NCI-H446 treated with DMSO at 0.1 percent for 48 hours (cell line): ENCODE measurements at places on chromosomes 7 and 10.

DNA sequence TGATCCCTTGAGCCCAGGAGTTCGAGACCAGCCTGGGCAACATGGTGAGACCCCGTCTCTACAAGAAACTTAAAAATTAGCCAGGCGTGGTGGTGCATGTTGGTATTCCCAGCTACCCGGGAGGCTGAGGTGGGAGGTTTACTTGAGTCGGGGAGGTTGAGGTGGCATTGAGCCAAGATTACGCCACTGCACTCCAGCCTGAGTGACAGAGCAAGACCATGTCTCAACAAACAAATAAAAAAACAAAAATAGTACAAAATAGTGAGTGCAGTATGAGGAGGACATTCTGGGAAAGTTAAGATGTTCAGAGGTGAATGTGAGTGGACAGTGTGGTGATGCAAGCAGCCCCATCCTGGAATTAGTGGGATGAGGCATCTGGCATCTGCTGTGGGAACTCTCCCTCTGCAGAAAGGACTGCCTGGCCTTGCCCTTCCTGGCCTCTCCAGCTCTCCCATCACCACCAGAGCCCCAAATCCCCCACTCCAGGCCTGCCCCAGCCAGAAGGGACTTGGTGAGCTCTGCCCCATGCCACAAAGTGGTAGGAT lies 96.6 kb upstream of the PARD3 start:
- no peak for DNase-seq

- DNase-seq = no peak
Measured at GRCh38 chr7:117064688-117065087, 111.4 kb downstream of the ST7 start.

DNA sequence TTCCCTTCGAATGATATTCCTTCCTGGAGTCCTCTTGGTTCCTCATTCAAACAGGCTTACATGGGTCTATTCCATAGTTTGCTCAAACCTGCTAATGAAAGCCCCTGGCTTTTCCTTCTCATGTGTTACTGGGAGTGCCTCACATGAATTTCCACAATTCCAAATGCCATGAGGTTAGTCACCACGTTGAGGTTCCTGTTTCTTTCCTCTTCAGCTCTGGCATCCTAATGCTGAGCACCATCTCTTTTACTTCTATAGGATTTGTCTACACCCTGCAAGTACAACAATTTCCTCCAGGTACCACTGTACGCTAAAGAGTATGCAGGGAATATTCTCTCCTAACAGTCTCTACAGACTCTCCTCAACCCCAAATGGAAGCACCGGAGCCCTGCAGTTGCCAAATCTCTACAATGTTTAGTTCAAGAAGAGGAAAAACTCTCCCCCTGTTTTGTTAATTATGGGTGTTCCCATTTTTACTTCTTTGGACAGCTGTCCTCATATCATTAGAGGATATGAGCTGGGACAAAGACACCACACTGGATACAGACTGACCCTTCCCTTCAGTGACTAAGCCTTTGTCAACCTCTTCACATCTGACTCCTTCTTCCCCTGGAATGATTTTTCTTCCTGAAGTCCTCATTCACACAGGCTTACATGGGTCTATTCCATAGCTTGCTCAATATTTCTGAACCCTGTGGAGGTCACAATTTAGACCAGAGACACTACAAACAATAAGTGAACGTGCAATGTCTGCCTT lies 145.8 kb upstream of the BET1 start:
- no peak for DNase-seq

- DNase-seq = no peak
Measured at GRCh38 chr10:24136070-24136469, 72.9 kb upstream of the KIAA1217 start.

DNA sequence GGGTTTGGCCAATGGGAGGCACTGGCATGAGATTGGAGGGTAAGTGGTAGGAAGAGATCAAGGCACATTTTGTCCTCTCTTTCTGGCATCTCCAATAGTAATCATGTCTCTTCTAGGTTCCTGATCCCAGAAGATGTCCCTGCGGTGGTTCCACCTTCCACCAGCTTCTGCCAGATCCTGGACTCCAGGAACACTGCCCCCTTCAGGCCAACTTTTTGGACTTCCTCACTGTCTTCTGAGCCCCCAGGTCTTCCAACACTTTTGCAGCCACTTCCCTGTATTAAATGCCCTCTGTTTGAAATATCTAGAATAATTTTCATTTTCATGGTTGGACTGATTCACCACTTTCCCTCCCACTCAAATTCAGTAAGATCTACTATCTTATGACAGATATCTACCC lies 60.9 kb downstream of the BAMBI start:
- DNase-seq = no peak

DNA sequence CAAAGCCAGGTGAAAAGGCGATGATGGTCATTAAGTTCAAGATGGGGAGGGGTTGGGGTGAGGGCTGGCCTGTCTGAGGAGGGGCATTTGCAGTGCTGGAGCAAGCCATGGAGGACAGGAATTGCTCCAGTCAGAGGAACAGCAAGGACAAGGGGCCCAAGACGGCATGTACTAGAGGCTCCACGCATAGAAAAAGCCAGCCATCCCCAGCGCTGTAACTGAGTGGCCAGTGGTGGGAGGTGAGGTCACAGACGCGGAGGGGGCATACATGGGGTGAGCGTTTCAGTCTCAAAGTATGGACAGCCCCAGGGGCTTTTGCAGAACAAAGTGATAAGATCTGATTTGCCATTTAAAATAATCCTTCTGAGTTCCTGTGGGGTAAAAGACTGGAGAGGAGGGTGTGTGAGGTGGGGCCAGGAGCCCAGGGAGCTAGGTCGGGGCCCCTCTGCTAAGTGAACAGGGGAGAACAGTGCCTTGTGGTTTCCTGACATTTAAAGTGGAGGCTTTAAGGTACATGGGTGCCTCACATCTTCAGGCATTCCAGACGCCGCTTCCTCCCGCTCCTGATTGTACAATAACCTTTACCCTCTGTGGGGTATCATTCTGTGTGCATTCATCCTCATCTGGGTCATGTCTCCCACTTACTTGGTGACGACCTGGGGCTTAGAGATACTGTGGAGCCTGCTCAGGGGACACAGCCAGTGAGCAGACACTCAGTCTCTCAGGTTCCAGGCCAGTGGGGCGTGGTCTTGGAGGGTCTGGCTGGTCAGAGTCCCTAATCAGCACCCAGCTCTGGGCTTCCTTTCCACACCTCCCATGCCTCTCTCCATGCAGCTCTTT lies 105.6 kb upstream of the GPR26 start:
- DNase-seq = no peak

- DNase-seq = no peak
Measured at GRCh38 chr10:32961895-32962369, 3.9 kb upstream of the ITGB1 start.

- no peak for DNase-seq
Measured at GRCh38 chr10:132168571-132169030, 18.1 kb upstream of the DPYSL4 start.

- no peak for DNase-seq
Measured at GRCh38 chr10:37654466-37654865, 202.9 kb downstream of the ZNF248 start.

DNA sequence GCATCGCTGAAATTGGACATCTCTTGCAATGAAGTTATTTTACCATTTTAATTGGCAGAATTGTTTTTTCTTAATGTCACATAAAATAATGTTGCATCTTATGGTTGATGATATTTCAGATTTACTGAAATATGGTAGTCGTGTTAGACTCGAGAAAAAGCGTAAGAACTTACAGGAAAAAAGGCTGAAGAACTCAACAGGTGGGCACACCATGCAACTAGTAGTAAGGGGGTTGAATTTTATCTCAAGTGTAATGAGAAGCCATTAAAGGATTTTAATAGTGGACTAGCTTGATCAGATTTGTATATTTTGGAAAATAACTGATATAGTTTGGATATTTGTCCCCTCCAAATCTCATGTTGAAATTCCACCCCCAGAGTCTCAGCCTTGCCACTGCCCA lies 41.1 kb downstream of the MSRB2 start:
- no peak for DNase-seq

GRCh38 chr7:27154369-27154768 lies 2.0 kb upstream of the HOXA3 start:
- no peak for DNase-seq

GRCh38 chr10:123517426-123517825 lies 148.7 kb upstream of the GPR26 start:
- no peak for DNase-seq

DNA sequence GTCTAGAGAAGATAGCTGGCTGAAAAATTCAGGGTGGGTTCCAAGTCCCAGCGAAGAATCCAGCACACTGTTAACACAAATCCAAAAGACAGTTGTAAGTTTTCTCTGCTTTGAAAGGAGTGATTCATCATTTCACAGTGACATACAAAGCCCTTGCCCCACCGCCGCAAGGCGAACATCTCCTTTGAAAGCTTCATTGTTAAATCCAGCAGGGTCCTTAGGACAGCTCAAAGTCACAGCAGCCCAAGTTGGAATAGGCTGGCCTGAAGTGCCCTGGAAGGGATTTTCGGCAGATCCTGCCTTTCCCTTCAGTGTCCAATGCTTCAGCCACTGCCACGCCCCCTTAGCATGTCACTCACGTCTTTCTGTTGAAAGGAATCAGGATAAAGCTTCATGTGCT lies 526.1 kb downstream of the CALN1 start:
- DNase-seq = no peak

- no peak for DNase-seq
Measured at GRCh38 chr7:151433721-151434400, 6.1 kb downstream of the CRYGN start.

DNA sequence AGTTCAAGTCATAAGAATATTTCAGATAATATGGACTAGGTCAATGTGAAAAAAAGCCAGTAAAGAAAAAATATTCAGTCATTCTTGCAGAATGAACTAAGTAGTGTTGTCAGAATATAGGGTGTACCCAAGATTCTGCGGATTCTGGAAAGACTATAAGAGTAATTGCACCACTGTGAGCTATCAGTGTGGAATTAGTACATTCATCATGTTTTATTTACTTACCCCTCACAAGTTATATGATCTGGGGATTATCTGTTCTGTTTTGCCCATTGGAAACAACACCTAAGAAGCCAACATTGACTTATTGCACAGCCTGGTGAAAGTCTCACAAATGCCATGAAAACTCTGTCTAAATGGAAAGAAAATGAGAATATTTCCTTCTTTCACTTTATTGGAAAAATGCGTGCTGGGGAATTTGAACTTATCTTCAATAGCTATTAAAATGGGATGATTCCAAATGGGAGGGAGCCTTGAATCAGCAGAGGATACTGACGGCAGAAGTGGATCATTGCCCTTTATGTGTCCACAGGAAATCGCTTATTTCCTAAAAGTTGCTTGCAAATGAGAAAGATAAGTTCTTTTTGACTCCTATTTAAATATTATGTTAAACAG lies 563.3 kb upstream of the POM121L12 start:
- DNase-seq = no peak

GRCh38 chr7:94848992-94849576 lies 58.3 kb upstream of the PPP1R9A start:
- no peak for DNase-seq

GRCh38 chr10:131724169-131724545 lies 176.7 kb upstream of the PPP2R2D start:
- DNase-seq = no peak

GRCh38 chr7:111756687-111757178 lies 194.4 kb upstream of the IMMP2L start:
- DNase-seq = no peak

- no peak for DNase-seq
Measured at GRCh38 chr7:77455321-77455720, 39.2 kb upstream of the GSAP start.

DNA sequence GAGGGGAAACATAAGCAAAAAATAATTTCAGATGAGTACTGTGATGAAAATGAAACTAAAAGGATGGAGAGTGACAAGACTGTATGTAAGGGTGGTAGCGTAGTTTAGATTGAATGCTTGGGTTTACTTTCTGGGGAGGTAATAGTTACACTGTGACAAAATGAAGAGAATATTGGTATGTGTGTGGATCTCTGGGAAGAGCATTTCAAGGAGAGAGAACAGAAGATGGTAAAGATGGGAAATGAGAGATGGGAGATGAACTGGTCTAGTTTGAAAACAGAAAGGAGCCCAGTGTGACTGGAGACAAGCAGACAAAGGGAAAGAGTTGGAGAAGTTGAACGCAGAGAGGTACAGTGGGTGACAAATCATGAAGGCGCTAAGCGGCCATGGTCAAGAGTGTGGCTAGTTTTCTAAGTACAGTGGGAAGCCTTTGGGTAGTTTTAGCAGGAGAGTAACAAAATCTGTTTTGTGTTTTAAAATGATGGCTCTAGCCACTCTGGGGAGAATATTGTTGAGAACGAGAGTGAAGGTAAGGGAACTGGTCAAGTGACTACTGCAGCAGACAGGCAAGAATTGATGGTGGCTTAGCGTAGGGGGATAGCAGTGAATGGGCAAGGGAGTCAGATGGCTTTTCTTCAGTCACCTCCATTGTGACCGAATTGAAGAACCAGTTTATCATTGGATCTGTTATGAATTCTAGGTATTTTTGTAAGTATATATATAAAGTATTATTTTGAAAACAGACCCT lies 22.6 kb downstream of the PALS2 start:
- no peak for DNase-seq

GRCh38 chr10:67259319-67259929 lies 333.6 kb downstream of the LRRTM3 start:
- no peak for DNase-seq

DNA sequence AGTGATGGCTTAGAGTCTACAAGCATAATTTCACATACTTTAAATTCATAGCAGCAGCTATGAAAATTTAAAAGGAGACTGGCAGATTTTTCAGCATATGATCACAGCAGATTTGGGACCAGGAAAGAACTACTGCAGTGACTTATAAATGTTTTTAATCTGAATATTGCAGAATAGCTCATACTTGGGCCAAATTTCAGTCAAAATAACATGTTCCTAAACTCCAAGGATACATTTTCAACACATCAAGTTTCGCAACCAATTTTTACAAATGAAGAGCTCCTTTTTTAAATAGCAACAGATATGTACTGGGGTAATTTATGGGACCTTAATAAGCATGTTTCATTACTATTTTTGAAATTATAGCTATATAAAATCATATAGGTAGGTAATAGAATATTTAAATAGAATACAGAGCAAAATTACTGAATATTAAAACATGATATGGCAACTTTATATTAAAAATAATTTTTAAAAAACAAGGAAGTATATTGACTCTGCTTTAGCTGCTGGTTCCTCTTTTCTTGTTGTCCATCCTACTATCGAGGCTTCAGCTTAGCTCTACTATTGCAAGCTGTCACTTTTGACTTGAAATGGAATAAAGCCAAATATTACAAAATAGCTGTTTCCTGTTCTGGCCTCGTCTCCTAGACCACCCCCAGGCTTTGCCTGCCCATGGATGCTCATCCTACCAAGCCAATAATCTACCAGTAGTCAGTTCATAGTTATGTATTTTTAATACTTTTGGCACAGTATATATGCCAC lies 123.1 kb downstream of the NRBF2 start:
- peak; percentile 45 for DNase-seq

DNA sequence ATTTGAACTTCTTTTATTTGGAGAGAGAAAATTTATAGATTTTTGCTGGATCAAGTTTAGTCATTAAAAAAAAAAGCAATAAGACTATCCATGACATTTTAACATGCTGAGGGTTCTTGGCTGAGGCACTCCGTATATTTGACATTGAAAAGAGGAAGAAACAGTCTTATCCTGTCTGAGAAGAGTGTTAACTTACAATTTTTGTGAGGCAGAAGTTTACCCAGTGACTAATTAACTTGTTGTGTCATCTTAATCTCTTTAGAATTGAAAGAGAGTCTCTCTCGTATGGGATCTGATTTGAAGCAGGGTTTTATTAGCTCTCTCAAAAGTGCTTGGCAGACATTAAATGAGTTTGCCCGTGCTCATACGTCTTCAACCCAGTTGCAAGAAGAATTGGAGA lies 39.3 kb downstream of the SEC23IP start:
- DNase-seq = no peak
